ENCODE measurements at places on chromosomes 4 and X. TPM values are rescaled to one million over a fixed set of nuclear protein-coding genes. Genes with fewer than 3 reads are reported as not detected.

The PGAM4 gene
- 0.17 TPM for total RNA-seq

The KLF3 gene
- total RNA-seq = 11.9 TPM

The NAA11 gene
- total RNA-seq = not detected

The CPXCR1 gene
- total RNA-seq = not detected

The USP46 gene
- total RNA-seq = 6.8 TPM

The RASGEF1B gene
- not detected for total RNA-seq

The UGT2B17 gene
- not detected for total RNA-seq

The SHOX gene
- total RNA-seq = not detected

The PDGFC gene
- total RNA-seq = 3.4 TPM

The GAB3 gene
- 0.76 TPM for total RNA-seq

The ETDB gene
- not detected for total RNA-seq

The PCDH7 gene
- 0.11 TPM for total RNA-seq

The DGAT2L6 gene
- not detected for total RNA-seq

The DCAF8L2 gene
- not detected for total RNA-seq

The UGT2B11 gene
- total RNA-seq = 0.10 TPM

The GPC4 gene
- 0.01 TPM for total RNA-seq
